ENCODE measurements at places on chromosomes 2 and 18.

- DNase-seq, result no peak
Observed at GRCh38 chr2:48178611-48179010, 272.3 kb upstream of the FBXO11 start.

GRCh38 chr2:207682557-207682956, 28.9 kb upstream of the CCNYL1 start:
- no peak for DNase-seq

- no peak for DNase-seq
Observed at GRCh38 chr2:137117385-137117784, 352.0 kb downstream of the THSD7B start.

DNA sequence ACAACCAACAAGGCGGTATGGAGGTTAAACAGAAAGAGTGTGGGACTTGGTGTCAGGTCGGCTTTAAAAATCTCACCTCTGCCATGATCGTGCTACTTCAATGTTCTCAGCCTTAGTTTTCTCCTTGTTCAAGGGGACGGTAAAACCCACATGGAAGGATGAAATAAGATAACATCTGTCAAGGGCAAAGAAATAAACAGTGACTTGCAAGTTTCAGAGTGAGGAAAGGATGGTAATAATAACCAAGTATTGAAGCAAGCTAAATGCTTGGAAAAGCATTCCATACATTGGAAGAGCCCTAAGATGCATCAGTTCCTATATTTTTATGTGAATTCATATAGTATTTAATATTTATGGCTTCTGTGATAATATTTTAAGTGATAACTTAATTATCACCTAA, 29.8 kb upstream of the LMAN1 start:
- DNase-seq, result no peak

DNA sequence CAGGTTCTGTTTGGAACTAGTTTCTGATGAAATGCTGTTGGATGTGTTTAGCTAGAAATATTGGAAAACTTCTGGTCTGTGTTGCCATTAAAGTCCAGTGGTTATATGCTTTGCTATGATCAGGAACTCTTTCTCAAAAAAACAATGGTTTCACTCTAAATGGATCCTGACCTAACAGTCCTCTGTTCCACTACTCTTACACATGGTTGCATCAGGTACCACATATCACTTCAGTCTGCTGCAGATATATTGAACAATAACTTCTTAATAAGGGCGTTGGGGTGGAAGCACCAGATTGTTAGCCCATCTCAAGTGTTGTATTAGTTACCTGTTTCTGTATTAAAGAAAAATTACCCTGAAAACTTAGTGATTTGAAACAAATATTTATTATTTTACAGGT, 676.6 kb upstream of the GCFC2 start:
- DNase-seq, result no peak

- DNase-seq, result peak; percentile 33
Observed at GRCh38 chr2:16767789-16768476, 102.3 kb upstream of the CYRIA start.

DNA sequence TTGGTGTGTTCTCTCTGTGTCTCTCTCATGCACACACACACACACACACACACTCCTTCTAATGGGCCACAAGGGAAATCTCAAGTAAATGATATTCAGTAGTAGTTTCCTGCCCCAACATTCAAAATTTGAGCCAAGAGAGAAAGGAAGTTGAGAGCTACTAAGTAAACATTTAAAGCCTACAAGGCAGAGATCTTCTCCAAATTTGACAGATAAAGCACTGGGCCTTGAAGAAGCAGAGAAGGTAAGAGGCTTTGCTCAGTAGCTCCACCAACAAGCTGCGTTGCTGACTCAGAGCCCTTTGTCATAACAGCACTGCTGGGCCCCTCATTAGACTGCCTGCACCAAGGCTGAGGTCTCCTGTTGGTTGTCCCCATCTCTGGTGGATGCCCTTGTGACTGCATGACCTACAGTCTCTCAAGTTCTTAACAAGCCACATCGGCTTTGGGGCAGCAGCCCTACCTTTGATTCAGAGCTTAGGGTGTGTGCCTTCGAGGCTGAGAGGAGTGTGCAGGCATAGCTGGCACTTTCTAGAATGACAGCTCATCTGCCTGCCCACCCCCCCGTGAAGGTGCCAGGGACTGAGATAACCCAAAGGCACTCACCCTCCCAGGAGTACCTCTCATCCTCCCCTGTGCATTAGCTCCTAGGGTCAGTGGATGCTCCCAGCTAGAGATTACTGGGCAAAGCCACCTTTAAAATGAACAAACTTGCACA, 32.3 kb upstream of the NEB start:
- DNase-seq, result no peak

GRCh38 chr2:96251721-96252292, 14.0 kb downstream of the TMEM127 start:
- peak; percentile 44 for DNase-seq

DNA sequence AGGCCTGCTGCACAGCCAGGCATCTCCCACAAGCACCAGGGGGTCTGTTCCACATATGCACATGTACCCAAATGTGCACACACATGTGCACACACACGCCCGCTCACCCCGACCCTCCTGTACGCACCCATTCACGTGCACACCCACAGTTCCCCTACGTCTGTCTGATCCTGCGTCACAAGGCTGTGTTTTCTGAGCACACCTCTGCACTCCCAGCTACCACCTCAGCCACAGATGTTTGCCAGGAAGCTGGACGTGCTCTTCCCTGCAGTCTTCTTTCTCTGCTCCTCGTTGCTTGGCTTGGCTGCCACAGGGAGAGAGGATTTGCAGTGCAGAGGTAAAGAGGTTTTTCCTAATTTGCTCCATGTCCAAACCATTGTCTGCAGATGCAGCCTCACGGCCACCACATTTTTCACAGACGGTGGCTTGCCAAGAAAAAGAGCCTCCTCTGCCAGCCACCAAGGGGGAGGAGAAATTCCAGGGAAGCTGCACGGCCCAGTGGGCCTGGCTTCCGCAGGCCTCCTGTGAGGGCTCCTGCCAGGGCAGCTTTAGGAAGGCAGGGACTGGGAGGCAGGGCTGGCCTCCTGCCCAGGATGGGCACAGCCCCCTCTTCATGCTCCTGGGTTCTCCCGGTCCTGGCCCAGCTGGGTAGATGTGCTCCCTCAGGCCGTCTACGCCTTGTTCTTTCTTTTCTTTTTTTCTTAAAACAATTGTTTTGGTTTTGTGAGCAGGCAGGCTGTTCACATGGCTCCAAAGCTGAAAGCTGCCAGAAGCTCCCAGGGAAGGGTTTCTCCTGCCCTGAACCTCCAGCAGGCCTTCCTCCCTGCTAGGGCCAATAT, 29.3 kb upstream of the HS6ST1 start:
- DNase-seq, result no peak

DNA sequence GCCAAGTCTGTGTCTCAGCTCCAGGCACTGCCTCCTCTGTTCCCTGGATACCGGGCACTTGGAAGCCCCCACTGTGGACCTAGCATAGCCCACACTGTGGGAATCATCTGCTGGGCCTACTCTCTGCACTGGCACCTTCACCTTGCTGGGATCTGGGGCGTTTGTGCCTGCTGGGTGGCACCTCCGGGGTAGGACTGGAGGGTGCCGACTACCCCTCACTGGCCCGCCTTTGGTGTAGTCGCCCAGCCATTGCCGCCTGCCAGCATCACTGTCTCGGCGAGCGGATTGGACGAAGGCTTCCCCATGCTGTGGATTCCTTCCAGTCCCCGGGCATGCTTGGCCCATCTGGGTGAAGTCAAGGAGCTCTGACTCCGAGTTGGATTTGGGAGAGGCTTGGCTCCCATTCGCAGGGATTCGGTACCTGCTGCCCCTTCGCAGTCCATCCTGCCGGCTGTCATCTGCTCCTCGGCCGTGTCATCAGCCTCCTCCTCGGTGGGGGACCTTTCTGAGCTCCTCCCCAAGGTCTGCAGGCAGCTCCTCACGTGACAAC, 180.6 kb upstream of the HDAC4 start:
- no peak for DNase-seq

DNA sequence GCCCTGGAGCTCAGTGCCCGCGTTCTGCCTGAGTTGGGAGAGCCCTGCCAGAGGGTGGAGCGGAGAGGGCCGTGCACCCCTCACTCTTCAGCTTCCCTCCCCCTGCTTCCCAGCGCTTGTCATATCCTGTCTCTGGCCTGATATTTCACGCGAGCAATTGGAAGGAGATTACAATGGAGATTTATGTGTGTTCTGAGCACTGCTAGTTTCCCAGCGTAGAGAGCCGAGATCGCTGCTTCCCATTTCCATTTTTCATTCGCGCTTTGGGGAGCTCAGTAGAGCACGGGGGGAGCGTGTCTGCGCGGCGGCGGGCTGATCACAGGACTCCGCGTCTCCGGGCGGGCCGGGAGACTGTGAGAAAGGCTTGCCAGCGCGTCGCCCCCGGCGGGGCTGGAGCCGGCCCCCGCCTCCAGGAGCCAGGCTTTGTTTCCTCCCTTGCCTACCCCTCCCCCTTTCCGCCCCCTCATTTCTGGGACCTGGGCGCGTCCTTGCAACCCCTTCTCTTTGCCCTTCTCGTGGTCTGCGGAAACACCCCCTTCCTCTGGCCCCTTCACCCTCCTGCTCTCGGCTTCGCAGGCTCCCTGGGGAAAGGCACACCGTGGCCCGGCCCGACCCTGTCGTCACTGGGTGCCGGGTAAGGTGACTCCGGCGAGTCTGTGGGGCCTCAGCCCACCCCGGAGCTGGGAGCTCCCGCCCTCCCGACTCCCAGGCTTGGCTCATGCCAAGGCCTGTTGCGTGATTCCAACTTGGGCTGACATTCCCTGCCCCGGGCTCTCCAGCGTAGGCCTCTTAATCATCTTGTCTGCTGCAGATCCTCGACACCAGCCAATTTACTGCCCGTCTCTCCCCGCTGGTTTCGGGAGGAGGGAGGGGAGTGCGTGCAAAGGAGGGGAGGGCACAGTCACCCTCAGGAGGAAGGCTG, 5.8 kb downstream of the DLX2 start:
- peak; percentile 69 for DNase-seq

GRCh38 chr2:43068631-43069517, 157.5 kb downstream of the ZFP36L2 start:
- DNase-seq, result no peak

- no peak for DNase-seq
Observed at GRCh38 chr2:28269019-28269784, 123.5 kb upstream of the FOSL2 start.

DNA sequence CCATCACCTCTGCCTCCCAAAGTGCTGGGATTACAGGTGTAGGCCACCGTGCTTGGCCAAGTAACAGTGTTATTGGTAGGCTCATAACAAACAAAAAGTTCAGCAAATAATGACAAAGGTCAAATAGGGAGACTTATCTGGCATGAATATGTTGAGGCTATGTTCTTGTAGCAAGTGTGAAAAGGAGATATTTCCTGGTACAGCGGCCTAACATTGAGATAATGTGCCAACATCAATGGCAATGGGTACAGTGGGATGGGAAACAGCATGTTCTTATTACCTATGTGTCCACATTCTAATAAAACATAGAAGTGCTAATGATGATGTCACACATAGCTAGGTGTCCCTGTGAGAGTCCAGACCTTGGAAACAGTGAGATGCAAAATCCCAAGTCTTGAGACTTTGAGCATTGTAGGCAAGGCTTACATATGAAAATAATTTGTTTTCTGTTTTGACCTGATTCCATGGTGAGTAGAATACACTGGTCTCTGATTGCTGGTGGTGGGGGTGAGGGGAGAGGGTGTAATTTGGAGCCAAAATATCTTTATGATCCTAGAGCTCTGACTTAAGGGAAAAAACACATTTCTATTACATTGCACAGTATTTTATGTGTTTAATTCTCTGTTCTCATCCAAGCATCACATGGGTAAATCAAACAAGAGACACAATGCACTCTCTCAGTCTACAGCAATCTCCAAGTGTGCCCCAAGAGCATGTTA, 33.1 kb upstream of the PMAIP1 start:
- DNase-seq, result no peak
